Bone marrow (tissue), 2 donors: ENCODE measurements at places on chromosomes 1 and 21.
A peak's percentile ranks its signal among the peaks of the same experiment; 100 is the strongest.

DNA sequence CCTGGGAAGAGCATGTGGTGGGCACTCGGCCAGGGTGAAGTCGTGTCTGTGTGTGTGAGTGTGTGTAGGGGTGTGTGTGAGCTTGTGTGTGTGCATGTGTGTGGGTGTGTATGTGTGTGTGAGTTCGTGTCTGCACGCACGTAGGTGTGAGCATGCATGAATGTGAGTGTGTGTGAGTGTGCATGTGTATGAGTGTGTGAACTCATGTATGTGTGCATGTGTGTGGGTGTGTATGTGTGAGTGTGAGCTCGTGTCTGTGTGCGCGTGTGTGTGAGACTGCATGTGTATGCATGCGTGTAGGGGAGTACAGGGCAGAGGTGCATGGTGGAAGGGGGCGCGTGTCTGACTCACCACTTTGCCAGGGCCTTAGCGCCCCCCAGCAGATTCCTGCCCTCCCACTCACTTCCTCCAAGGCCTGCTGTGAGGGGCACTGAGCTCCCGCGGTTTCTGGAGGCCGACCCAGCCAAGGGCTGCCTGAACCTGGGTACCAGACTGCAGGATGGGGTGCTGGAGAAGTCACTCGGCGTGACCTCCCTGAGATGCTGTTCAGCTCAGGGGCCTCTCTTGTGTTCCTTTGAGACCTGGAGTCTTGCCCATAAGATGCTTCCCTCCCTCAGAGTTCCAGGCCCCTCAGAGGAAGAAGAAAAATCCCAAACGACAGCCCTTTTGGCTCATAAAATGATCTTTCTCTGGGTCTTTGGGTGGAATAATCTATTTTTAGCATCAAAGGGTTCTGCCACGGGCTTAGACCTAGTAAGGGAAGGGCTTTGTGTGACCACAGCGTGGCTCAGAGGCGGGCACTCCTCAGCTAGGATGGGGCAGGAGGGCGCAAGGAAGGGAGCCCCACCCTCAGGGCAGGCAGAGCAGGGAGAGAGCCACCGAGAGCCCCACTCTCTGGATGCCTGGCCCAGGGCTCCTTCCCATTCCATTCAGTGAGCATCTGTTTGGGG, 41.1 kb upstream of the RUNX3 start:
- DNase-seq: no peak

DNA sequence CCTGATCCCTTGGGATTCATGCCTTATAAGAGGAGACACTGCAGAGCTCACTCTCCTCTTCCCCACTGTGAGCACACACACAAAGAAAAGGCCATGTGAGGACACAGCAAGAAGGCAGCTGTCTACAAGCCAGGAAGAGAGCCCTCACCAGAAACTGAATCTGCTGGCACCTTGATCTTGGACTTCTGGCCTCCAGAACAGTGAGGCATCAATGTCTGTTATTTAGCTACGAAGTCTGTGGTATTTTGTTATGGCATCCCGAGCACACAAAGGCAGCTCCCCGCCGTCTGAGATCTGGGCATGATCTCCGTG, 47.1 kb upstream of the RPL11 start:
- DNase-seq: no peak

DNA sequence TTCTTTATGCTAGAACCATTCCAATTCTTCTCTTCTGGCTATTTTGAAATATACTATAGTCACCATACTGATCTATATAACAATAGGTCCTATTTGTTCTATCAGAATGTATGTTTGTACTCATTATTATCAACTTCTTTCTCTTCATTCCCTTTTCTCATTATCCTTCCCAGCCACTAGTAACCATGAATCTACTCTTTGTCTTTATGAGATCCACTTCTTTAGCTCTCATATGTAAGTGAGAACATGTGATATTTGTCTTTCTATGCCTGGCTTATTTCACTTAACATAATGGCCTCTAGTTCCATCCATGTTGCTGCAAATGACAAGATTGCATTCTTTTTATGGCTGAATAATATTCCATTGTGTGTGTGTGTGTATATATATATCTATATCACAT, 31.7 kb upstream of the RC3H1 start:
- no peak for DNase-seq

DNA sequence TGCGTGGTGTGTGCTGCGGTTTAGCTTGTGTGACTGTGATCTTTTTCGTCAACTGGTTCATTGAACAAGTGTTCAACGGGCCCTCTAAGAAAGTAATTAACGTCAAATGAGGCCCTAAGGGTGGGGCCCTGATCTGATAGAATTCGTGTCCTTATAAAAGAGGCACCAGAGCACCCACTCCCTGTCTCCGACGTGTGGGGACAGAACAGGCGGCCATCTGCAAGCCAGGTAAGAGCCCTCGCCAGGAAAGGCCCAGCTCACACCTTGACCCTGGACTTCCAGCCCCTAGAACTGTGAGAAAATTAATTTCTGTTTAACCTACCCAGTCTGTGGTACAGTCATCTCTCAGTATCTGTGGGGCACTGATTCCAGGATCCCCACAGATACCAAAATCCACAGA, 20.4 kb upstream of the SAMD11 start:
- DNase-seq: no peak

DNA sequence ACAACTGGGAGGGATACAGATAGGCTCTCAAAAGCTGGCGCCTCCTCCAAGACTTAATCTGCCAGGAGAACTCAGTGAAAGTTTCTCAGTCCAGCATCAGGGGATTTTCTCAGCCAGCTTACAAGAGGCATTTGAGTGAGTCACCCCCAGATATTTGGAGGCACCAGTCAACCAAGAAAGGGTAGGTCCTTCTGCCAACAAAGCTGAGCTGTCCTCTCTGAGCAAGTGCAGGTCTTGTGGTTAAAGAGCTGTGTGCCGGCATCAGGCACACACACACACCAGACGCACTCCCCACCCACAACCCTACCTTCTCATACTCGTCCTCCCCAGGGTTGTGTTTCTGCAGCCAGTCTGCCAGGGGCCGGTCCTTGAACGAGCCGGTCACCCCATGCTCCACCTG, 27.0 kb upstream of the PPP1R15B start:
- DNase-seq: no peak

DNA sequence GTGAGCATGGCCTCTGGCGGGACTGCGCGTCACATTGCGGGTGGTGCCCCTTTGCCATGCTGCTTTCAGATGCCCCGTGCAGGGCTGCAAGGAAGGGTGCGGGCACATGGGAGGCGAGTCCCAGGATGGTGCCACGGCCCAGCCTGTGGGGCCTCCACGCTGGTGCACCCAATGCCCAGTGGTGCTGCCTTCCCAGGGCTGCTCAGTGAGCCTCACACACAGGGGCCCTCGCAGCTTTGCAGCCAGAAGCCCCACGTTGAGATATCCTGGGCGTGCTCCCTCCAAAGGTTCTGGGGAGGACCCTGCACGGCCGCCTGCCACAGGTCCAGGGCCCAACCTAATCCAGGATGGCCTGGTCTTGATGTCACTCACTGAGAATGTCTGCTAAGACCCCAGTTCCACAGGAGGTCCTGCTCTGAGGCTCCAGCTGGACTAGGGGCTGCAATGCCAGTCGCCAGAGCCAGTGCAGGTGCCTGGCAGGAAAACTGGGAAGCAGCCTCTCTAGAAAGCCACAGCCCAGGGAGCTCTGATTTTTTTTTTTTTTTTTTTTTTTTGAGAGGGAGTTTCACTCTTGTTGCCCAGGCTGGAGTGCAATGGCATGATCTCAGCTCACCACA, 34.1 kb upstream of the PRSS38 start:
- DNase-seq: no peak

- DNase-seq: no peak
Measured at GRCh38 chr1:201557572-201557958, 18.6 kb downstream of the NAV1 start.

- DNase-seq: no peak
Measured at GRCh38 chr21:45629046-45629981, 14.2 kb upstream of the PCBP3 start.

DNA sequence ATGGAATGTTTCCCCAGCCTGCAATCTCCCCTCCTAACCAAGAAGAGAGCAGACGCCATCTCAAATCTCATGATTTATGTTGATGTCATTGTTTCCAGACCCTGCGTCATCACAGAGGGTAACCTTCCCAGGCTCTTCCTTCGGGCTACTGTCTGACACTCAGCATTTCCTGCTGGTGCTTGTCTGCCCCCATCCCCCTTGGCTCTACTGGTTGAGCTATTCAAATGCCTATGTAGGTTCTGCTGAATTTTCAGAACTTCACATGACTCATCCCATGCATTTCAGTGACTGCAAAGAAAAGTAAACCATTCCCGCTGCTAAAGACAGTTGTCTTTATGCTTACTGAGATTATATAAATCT, 24.8 kb upstream of the ITPKB start:
- DNase-seq: no peak

- DNase-seq: no peak
Measured at GRCh38 chr21:34191876-34192275, 118.5 kb downstream of the MRPS6 start.

GRCh38 chr1:182069028-182069466, 7.5 kb upstream of the ZNF648 start:
- DNase-seq: no peak

- DNase-seq: no peak
Measured at GRCh38 chr1:7672864-7673263, 98.2 kb upstream of the VAMP3 start.

DNA sequence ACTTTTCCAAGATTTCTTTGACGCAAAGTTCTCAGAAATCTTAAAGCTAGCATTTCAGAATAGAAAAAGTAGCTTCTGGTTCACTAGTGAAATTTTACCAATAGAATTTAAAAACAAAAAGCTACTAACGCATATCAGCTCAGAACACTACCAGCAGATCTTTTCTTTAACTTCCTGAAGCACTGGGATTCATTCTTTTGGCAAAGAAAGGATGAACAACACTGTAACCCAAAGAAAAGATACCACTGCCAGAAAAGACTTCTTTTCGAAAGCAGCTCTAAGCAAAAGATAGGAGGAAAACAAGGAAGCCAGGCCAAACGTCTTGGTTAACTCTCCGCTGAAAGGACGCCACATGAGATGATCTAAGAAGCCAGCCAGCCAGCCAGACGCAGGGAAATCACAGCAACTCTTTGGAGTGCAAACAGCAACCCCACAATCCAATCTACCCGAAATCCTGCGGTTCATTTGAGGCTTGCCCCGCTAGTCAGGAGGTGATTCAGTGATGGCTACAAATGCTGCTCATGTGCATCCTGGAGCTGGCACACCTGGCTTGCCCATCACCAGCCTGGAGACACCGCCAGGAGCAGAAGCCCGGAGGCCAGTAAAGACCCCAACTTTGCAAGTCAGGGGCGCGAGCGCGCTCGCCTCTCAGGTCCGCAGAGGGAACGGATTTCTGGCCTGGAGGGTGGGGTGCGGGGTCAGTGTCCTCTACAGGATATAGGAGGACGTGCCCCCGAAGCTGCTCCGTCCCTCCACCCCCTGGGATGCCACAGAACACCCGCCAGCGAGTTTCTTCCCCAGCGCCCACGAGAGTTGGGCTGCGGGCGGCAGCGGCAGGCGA, 812 bp downstream of the NBPF1 start:
- DNase-seq: peak; percentile 20

DNA sequence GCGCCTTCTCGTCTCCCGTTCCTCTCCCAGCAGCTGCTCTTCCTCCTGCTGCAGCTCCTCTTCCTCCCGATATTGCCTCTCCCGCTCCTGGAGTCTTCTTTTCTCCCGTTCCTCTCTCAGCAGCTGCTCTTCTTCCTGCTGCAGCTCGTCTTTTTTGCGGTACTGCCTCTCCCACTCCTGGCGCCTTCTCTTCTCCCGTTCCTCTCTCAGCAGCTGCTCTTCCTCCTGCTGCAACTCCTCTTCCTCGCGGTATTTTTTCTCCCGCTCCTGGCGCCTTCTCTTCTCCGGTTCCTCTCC, 5.3 kb downstream of the TCHH start:
- DNase-seq: no peak

DNA sequence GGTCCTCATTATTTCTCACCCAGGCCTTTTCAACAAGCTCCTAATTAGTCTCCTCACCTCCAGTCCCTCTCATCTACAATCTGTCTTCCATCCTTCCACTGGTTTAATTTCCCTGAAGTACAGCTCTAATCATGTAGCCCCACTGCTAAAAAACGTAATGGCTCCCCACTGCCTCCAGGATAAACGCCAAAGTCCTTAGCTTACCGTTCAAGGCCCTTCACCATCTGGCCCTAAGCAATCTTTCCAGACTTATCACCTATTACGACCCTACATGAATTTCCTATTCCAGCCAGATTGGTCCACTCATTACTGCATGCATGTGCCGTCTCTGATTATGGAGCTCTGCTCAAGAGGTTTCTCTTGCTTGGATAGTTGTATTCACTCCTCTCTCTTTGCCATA, 83.1 kb upstream of the DAB1 start:
- no peak for DNase-seq

GRCh38 chr1:60573121-60573520, 499.6 kb upstream of the C1orf87 start:
- no peak for DNase-seq

DNA sequence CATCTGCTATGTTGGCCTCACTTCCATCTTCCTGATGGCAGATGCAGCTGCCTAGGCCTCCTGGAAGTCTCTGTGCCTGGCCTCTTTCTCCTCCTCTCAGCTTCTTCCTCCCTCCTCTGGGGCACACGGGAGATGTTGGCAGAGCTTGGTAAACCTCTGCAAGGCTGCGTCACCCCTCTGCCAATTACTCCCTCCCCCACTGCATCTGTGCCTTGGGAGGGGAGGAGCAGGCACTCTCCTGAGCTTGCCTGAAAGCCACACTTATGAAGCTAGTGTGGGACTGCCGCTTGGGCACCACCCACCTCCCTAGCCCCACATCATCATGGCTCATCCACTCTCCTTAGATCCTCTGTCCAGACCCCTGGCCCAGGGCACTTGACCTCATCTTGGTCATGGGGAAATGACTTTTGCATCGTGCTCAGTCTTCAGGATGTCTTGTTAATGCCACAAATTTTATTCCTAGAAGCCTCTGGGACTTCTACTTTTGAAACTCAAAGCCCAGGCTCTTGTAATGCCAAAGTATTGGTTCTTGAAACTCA, 7.3 kb upstream of the TMEM51 start:
- DNase-seq: no peak

GRCh38 chr21:34147792-34148418, 74.5 kb downstream of the MRPS6 start:
- no peak for DNase-seq

- no peak for DNase-seq
Measured at GRCh38 chr1:191760016-191760415, 398.2 kb upstream of the RGS18 start.

- DNase-seq: peak; percentile 85
Measured at GRCh38 chr21:38780879-38781278, 24.9 kb upstream of the ETS2 start.

DNA sequence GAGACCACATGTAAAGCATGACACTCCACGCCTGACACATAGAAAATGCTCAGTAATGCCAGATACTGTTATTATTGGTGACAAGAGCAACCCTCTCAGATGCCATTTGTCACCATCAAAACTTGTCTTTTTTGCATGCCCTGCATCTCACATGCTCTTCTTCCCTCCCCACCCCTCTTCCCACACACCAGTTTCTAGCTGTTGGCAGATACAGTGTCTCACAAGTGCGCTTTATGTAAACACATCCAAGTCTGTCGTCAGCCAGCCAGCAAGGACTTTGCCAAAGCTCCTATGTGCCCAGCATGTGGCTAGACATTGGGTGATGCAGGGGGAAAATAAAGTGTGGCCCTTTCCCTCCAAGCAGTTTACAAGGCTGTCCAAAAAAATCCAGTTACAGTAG, 44.9 kb upstream of the EPHA8 start:
- no peak for DNase-seq

GRCh38 chr1:179966551-179966950, 11.9 kb downstream of the CEP350 start:
- DNase-seq: no peak

- no peak for DNase-seq
Measured at GRCh38 chr1:111603979-111604378, 15.6 kb upstream of the RAP1A start.
